ENCODE measurements at places on chromosomes 16 and 17.
A peak's percentile ranks its signal among the peaks of the same experiment; 100 is the strongest.

DNA sequence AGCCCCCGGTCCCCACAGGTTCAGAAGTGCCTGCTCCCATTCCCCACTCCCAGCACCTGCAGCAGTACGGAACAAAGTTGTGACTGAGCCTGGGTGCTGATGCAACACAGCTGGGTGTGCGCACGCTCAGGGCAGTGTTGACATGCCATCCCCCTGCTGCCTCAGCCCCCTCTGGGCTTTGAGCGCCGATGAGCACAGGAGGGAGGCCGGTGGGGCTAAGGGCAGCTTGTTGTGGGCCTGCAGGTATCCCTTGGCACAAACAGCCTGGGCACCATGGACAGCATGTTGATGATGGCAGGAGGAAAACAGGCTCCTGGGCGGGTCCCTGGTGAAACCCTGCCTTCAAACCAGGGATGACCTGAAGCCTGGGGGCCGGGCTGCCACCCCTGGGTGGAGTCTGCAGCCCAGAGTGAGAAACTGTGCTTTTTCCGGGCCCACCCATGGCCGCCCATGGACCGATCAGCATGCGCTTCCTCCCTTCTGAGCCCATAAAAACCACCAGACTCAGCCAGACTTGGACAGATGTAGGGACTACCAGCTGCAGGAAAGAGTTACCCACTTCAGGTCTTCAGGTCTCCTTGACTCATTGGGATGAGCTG, 175.5 kb downstream of the PHKB start:
- DNase-seq, result no peak

DNA sequence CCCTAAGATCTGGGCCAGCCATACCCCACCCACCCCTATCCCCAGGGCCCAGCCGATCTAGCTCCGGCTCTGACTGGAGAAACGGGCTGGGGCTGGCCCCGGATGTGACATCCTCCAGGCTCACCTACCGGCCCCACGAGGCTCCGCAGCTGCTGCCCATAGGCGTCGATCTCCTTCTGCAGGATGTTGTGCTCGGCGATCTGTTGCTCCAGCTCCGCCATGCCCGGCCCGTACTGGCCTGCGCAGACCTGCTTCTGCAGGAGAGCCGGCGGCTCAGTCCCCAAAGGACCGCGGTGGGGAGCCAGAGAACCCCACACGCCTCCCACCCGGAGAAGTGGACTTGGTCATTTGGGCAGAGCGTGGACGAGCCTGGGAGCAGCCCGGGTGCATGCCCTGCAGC, 4.8 kb downstream of the EVPL start:
- DNase-seq, result no peak

GRCh38 chr17:82519971-82520903, 705 bp downstream of the FOXK2 start:
- DNase-seq, result peak; percentile 70

DNA sequence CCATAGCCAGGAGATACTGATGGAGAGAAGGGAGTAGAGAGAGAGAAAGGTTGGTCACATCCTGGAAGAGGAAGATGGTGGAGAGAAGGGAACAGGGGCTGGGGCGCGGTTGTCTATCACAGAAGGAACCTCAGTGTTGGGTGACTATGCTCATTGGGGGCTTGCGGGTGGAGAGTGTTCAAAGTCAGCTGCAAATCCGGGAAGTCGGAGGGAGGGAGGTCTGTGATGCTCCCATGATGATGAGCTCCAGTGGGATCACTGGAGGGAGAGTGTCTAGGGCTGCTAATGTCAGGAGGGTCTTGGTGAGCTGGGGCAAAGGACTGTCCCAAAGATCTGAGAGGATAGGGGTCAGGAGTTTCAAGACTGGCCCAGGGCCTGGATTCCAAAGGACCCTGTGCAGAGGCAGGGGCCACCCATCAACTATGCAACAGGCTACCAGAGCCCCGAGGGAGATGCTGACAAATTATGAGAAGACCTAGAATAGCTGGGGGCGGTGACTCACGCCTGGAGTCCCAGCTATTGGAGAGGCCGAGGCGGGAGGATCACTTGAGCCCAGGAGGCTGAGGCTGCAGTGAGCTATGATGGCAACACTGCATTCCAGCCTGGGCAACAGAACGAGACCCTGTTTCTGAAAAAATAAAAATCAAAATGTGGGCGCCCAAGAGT, 2.6 kb downstream of the SPDYE4 start:
- no peak for DNase-seq

GRCh38 chr16:53882310-53882709, 178.4 kb downstream of the FTO start:
- DNase-seq, result no peak

DNA sequence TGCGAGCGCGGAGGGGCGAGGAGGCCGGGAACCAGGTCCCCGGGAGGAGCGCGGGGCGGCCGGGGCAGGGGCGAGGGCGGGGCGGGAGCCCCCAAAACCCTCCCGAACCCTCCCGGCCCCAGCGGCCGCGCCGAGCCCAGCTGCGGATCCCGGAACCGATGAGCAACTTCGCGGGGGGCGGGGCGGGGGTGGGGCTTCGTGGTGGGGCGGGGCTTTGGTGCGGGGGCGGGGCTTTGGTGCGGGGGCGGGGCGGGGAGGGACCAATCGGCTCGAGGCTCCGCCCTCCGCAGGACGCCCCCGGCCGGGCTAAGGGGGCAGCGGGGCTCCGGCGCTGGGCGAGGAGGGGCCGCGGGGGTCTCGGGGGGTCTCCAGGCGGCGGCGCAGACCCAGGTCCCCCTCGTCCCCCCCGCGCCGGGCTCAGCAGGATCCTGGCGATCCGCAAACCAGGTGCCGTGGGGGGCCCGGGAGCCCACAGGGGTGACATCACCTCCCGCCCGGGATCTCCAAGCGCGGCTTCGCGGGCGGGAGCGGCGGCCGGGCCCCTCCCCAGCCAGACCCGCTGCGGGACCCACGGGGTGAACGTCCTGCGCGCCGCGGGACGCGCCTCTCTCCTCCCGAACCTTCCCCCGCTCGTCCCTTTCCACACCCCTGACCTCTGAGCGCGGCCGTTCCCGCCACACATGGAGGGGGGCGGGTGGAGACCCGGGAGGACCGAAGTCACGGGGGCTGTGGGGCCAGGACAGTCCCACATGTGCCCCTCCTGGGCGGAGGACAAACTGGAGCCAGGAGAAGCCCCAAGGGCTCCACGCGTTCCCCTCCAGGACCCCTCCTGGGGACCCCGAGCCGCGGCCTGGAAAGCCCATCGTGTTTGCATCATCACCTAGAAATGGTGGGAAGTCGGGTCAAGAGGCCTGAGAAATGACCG, at the start of gene ABR:
TSS of gene ABR (minus strand) at position 164 of the 925 bp plus-strand sequence. CDS start 254 bp downstream, outside the sequence.
- peak; percentile 49 for DNase-seq

GRCh38 chr17:76152591-76152990, 11.5 kb upstream of the FOXJ1 start:
- no peak for DNase-seq

DNA sequence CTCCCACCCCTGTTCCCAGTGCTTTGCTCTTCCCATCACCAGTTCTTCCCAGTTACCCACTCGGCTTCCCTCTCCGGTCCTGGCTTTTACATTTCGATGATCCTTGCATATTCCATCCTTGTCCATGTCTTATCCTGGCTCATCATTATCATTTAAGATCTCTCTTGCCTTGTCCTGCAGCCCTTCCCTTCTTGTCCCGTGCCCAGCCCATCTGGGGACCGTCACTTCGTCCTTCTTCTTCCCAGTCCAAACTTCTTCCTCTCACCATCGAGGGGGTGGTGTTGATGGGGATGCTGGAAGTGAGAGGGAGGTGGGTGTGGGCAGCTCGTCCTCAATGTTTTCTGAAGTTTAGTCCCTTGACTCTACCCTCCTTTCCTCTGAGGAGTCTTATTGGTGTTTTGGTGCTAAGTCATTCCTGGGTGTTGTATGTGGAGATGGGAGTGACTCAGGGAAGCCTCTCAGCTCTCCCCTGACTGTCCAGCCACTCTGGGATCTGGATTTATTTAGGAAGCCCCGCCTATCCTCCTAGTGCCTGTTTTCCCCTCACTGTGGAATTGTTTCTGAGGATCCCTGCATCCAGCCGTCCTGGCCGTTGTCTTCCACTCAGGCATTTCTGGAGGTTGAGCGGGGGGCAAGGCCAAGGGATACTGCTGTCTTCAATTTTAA, 975 bp downstream of the SNX29 start:
- DNase-seq, result no peak

DNA sequence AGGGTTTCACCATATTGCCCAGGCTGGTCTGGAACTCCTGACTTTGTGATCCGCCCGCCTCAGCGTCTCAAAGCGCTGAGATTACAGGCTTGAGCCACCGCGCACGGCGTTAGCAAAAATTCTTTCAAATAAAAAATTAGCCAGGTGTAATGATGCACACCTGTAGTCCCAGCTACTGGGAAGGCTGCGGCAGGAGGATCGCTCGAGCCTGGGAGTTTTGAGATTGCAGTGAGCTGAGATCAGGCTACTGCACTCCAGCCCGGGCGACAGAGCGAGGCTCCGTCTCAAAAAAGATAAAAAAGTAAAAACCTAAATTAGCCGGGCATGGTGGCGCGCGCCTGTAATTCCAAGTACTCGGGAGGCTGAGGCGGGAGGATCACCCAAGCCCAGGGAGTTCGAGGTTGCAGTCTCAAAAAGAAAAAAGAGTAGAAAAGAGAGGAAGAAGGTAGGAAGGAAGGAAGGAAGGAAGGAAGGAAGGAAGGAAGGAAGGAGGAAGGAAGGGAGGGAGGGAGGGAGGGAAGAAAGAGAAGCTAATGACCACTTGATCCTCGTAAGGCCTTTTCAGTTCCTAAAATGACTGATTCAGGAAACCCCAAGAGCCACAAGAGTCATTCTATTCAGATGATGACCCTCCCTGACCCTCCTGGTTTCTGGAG, 59.2 kb downstream of the SRL start:
- no peak for DNase-seq

- DNase-seq, result no peak
These were observed 1.1 kb downstream of the CES2 start for GRCh38 chr16:66936462-66936861.

DNA sequence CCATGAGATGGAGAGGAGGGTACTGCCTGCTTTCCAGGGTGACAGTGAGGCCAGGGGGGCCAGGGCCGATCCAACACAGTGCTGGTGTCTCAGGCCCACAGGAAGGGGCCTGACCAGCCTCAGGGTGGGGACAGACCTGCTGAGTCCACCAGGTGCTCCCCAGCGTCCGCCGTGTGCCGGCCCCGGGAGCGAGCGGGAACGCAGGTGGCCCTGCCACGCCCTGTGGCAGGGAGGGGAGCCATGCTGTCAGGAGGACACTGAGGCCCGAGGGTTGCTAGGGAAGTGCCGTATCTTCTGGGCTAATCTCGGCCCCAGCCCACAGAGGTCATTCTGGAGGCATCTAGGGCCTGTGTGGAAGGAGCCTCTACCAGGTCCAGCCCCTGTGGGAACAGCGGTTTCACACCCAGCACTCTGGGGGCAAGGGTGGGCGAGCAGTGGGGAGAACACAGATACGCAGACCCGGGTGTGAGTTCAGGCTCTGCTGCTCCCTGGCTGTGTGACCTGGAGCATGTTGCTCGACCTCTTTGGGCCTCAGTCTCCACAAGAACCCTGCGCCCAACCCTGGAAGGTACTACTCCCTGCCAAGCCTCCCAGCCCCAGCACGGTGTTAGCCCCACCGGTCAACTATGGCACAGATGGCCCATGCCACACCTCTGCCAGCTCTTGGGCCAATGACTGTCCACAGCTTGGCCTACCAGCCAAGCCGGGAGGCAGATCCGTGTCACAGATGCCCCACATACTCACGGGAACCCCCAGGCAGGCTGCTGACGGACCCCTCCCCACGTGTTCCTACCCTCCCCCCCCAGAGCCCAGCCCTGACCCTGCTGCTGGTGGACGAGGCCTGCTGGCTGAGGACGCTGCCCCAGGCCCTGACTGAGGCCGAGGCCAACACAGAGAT, 43.9 kb upstream of the ZC3H18 start:
- DNase-seq, result no peak

- DNase-seq, result no peak
These were observed 61.8 kb downstream of the BAIAP2 start for GRCh38 chr17:81096741-81097133.

DNA sequence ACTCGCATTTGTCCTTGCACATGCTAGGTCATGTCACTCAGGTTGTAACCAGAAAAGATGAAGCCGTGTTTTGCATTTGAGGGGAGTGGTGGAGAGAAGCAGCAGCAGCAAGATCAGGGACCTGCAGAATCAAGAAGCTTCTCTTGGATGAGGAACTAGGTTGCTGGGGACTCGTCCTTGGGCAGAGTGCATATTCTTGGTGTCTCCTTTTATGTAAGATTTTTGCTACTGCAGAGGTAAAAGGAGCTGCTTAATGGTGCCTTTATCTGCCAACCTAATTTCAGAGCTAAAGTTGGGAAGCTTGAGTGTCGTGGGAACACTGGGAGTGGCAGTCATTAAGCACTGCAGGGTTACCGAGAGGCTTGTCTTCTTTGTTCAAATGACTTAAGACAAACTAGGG, 236.5 kb downstream of the MAP2K4 start:
- no peak for DNase-seq

- peak; percentile 94 for DNase-seq
These were observed 490.5 kb upstream of the CA10 start for GRCh38 chr17:52648995-52649394.

GRCh38 chr16:56684926-56685590, 2.8 kb downstream of the MT1X start:
- DNase-seq, result no peak

- no peak for DNase-seq
These were observed 28.5 kb upstream of the EFCAB13 start for GRCh38 chr17:47295037-47295873.

Measured in NCI-H69 (cell line).